A549 treated with GW870086 at 1 μM for 4 hours (cell line): ENCODE measurements at places on chromosomes 2 and 18. TPM values are rescaled to one million over a fixed set of nuclear protein-coding genes. Genes with fewer than 3 reads are reported as not detected.

POTEC gene
- total RNA-seq, result not detected in 5 replicates

GREB1 gene
- total RNA-seq, result 1.7 to 3.7 TPM (median 3.0 TPM) in 5 replicates

TEKT4 gene
- total RNA-seq, result not detected in 5 replicates

HRH4 gene
- total RNA-seq, result not detected in 5 replicates

CCDC68 gene
- 2.4 to 4.2 TPM (median 3.2 TPM) in 5 replicates for total RNA-seq

LIPG gene
- 0.19 to 0.34 TPM (median 0.27 TPM) in 5 replicates for total RNA-seq

CXCR1 gene
- not detected in 5 replicates for total RNA-seq

VIT gene
- not detected in 5 replicates for total RNA-seq

KRTCAP3 gene
- total RNA-seq, result 0.39 to 0.90 TPM (median 0.85 TPM) in 5 replicates

TUBA3E gene
- 0.29 to 0.83 TPM (median 0.62 TPM) in 5 replicates for total RNA-seq

TMEM178A gene
- 0.15 to 0.29 TPM (median 0.28 TPM) in 3 of 5 replicates, not detected in the others for total RNA-seq

KCNG2 gene
- not detected in 5 replicates for total RNA-seq

ELMOD3 gene
- 10.4 to 13.1 TPM (median 12.4 TPM) in 5 replicates for total RNA-seq

VRK2 gene
- total RNA-seq, result 26.5 to 33.2 TPM (median 29.6 TPM) in 5 replicates

FSHR gene
- not detected in 5 replicates for total RNA-seq

OR6B2 gene
- not detected in 5 replicates for total RNA-seq
